ENCODE measurements at places on chromosomes 6 and 20.

DNA sequence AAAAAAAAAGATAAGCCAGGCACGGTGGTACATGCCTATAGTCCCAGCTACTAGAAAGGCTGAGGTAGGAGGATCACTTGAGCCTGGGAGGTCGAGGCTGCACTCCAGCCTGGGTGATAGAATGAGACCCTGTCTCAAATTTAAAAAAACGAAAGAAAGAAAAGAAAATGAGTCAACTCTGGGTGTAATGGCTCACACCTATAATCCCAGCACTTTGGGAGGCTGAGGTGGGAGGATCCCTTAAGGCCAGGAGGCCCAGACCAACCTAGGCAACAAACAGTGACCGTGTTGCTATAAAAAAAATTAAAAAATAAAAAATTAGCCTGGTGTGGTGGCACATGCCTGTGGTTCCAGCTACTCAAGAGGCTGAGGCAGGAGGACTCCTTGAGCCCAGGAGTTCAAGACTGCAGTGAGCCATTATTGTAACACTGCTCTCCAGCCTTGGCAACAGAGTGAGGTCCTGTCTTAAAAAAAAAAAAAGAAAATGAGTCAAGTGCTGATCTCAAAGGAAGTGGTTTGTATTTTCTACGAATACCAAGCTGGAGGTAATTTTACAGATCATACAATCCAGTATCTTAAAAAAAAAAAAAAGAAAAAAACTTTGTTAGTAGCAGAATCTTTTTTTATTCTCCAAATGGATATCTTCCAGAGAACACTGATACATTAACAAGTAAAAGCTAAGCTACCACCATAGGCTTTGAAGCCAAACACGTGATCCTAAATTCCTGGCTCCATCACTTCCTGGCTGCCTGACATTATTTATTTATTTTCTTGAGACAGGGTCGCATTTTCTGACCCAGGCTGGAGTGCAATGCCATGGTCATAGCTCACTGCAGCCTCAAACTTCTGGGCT is 5.7 kb downstream of the COMMD7 start:
- peak; percentile 46 for DNase-seq

GRCh38 chr20:58753267-58753921 is 60.8 kb downstream of the NPEPL1 start:
- no peak for DNase-seq

- no peak for DNase-seq
These were observed 36.0 kb upstream of the AKIRIN2 start for GRCh38 chr6:87738000-87738399.

- no peak for DNase-seq
These were observed 4.4 kb downstream of the VSTM2L start for GRCh38 chr20:37907330-37907676.

GRCh38 chr20:63738687-63739129 is 868 bp upstream of the SLC2A4RG start:
- peak; percentile 45 for DNase-seq

GRCh38 chr20:36773597-36774390 is at the start of gene DSN1:
Gene DSN1, minus strand, starts transcription at chr20:36773763. Its CDS starts 2,305 bp downstream, at chr20:36771458.
- DNase-seq: peak; percentile 100

DNA sequence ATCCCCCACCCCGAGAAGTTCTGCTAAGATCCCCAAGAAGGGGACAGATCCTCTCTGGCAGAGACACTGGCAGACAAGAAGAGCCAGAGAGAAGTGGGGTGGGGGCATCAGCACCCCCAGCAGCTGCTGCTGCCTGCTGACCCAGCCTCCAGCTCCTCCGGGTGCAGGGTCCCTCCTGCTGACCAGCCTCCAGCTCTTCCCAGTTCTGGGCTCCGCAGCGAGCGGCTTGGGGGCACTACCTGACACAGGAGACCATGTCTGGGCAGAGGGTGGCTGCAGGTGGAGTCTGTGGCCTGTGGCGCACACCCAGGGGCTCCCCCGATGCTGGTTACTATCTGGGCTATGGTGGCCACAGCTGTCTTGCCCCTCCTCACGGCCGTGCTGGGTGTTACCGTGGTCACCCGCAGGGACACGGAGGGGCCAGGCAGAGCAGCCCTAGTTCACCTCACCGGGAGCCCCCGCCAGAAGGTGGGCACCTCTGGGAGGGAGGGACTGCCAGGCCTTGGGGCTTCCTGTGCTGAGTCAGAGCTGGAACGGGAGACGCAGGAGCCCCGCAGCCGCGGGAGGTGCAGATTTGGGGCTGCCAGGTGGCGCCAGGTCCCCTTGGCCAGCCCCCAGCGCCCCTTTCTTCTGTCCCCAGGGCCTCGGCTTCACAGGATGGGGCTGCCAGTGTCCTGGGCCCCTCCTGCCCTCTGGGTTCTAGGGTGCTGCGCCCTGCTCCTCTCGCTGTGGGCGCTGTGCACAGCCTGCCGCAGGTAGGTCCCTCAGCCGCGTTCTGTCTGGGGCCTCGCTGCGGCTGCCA is 630 bp downstream of the LIME1 start:
- DNase-seq: peak; percentile 68

GRCh38 chr6:125255201-125255600 is 46.6 kb downstream of the HDDC2 start:
- DNase-seq: no peak

DNA sequence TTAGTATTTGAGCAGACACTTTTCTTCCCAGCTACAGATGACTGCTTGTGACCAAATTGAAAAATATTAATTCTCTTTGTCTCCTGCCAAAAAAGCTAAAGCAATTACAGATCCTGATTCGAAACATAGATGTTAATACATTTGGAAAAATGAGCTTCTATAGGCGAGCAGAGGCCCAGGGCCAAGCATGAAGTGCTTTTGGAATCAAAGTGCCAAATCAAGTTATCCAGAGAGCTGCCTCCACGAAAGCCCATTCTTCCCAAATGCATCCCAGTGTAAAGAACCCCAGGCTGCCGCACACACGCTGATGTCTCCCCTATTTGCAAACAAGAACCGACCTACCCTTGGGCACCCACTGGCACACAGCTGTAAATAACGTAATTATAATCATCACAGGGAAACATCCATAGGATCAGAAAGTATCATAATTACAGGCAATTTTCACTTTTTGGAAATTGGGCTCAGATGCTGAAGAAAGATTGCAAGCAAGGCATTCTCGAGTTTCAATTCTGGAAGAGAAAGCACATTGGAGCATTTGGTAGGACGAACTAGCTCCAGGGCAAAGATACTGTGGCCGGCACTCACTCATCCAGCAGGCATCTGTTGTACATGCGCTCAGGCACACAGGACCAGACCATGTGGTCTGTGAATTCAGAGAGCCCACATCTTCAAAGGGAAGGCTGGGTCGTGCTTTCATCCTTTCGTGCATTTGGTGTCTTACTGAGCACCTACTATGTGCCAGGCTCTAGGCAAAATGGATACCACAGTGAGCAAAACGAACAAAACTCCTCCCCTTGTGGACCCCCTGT is 45.9 kb downstream of the BMP7 start:
- no peak for DNase-seq

- DNase-seq: no peak
These were observed 60.6 kb upstream of the NCOA3 start for GRCh38 chr20:47440857-47441773.

GRCh38 chr20:53330601-53331140 is 263.0 kb downstream of the ZNF217 start:
- DNase-seq: no peak

- DNase-seq: no peak
These were observed 147.5 kb upstream of the TCF21 start for GRCh38 chr6:133741375-133741861.

GRCh38 chr20:50983321-50983720 is 24.7 kb downstream of the MOCS3 start:
- DNase-seq: no peak

GRCh38 chr6:12404651-12405050 is 114.5 kb downstream of the EDN1 start:
- DNase-seq: no peak

GRCh38 chr6:1439349-1439748 is 50.0 kb downstream of the FOXF2 start:
- DNase-seq: no peak

DNA sequence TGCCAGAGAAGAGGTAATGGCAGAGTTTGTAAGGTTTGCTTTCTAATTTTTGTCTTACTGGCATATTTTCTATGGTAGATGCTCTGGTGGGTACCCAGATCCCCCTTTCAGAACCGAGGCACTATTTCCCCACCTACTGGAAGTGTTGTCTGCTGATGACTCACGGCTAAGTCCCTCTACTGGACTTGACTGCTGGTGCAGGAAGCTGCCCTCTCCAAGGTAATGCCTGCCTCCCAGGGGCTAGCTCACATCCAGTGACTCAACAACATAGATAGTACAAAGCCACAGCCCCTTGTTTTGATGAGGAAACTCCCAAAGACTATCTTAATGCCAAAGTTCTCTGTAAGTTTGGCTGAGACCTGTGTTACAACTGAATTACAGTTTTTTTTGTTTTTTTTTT is 285.4 kb upstream of the FLRT3 start:
- no peak for DNase-seq

DNA sequence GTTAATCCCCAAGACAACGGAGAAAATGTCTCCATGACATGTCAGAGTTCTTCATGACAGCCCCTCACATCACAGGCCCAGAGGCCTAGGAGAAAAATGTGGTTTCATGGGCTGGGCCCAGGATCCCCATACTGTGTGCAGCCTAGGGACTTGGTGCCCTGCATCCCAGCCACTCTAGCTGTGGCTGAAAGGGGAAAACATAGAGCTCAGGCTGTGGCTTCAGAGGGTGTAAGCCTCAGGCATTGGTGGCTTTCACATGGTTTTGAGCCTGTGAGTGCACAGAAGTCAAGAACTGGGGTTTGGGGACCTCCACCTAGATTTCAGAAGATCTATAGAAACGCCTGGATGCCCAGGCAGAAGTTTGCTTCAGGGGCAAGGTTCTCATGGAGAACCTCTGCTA is 122.8 kb downstream of the FHL5 start:
- DNase-seq: no peak

DNA sequence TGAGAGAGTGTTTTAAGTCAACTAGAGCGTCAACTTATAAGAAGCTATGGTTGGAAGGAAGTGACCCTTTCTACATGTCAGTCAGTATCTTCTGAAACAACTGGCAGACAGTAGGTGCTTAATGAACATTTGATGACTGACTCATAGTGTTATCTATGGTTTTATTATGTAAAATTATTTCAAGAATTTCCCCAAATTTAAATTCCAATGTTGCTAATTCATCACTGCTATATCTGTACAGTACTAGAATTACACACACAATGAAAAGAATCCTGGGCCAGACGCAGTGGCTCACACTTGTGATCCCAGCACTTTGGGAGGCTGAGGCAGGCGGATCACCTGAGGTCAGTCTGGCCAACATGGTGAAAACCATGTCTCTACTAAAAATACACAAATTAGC is 721.4 kb upstream of the FLRT3 start:
- no peak for DNase-seq

GRCh38 chr6:148414836-148415235 is 72.2 kb downstream of the SASH1 start:
- DNase-seq: no peak

DNA sequence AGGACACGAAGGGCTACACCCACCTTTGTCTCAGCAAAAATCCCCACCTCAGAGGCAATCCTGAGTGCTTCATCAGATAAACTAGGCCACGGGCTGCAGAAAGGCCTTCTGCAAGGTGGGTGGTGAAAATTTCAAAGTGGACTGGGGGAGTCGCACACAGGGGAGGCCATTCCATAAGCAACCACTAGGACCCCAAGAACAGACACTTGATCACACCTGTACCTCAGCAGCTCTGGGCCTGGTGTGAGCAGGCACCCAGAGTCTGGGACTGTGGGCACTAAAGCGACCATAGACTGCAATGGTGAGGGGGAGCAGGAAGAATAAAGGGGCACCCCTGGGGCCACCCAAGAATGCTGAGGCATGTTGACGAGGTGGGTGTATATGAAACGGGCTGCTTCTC is 52.6 kb downstream of the SERAC1 start:
- no peak for DNase-seq

DNA sequence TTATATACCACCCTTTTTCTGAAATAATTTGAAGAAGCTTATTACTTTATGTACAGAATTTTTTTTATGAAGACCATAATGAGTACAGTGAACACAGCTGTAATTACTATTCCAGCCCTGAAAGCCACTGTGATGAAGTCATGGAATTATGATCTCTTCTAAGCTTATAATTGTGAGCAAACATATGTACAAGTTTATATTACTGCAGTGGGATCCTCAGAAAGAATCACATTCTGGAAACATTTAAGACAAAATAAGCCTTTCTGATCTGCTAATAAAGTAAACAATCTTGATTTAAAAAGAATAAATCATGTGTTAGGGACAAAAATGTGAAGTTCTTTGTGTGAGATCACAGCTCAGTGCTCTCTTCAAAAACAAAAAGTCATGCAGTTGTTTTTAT is 560.4 kb downstream of the CD109 start:
- no peak for DNase-seq

DNA sequence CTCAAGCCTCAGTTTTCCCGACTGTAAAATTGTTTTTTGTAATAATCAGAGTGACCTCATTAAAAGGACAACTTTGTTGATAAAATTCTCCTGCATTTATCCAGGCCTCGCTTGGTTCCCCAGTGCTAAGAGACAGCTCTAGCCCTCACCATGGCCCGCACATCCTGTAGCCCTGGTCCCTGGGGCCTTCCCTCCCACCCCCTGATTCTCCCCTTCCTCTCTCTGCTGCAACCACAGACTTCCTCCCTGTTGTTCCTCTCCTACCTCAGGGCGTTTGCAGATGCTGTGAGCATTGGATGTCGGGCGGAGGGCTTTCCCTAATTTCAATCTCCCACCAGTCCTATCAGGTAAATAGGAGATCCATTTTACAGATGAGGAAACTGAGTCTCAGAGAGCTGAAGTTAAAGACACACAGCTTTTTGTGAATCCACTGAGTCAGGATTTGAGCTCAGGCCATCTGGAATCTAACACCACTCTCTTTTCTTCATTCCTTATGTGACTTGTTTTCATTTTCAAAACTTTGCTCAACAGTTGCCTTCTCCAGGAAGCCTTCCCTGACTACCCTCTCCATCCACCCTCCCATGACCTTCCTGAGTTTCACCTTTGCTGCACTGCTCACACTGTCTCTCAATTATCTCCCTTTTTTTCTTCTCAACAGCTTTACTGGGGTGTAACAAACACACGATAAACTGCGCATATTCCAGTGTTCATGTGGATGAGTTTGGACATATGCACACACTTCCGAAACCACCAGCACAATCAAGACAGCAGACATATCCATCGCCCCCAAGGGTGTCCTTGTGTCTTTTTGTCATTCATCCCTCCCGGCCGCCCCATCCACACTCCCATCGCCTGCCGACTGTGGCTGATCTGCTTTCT is 107.1 kb downstream of the CEBPB start:
- DNase-seq: no peak

- DNase-seq: no peak
These were observed 149.3 kb downstream of the GJA1 start for GRCh38 chr6:121584586-121585369.

- no peak for DNase-seq
These were observed 137.3 kb upstream of the TOP1 start for GRCh38 chr20:40891351-40891750.

DNA sequence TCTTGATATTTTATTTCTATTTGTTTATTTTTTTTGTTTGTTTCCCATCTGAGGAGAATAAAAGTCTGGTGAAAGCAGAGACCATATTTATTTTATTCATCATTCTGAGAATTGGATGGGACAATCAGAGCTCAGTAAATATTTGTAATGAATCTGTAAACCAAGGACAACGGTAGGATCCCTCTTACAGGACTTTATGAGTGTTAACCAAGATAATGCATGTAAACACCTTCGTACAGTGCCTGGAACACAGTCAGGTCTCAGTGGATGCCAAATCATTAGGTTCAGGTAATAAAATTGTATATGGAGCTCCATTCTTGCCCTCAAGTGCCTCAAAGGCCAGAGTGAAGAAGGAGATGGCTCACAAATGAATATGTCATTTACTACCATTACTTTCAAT is 288.7 kb downstream of the PAX1 start:
- DNase-seq: no peak

- no peak for DNase-seq
These were observed 249.8 kb upstream of the PRDM1 start for GRCh38 chr6:105836379-105836778.

All from stimulated activated CD8-positive, alpha-beta memory T cell treated with anti-CD3 and anti-CD28 coated beads, Interleukin-4, amount 100 ng/mL, for 48 hours (primary cell).